Coronary artery (tissue), 2 donors: ENCODE measurements at places on chromosomes 5 and 9.
A peak's percentile ranks its signal among the peaks of the same experiment; 100 is the strongest.

DNA sequence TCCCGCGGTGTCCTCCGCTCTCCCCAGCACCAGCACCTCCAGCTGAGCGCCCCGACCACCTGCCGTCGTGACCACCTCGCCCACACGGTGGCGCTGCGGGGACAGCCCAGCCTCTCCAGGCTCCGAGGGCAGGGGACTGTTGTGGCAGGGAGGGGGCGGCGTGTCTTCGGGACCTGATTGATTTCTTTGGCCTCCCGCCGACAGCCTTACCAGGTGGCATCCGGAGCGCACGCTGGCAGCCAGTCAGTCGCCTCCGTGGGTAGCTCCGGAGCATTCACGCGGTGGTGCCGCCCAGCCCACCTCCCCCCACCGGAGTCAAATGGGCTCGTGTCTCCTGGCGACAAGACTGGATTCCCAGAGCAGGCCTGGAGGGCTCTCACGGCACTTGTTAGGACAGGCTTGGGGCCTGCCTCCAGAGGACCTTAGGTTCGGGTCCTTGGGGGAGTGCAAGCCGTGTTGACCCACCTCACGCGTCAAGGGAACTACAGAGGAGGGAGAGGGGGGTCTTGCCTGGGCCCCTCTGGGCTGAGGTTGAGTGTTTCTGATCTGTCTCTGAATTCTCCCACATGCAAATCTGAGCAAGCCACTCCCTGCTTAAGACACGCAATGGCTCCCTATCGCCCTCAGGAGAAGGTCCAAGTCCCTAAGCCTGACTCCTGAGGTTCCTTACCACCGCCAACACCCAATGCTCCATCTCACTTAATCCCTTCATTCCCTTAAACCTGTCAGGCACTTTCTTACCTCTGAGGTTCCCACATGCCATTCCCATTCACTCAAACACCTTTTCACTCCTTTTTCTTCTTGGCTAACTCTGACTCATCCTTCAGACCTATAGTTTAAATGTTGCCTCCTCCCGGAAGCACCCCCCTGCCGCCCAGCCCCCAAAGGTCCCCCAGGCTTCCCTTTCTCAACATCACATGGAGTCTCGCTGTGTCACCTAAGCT lies 51.2 kb upstream of the GGTA1 start:
- peak; percentile 85 for DNase-seq

- DNase-seq: no peak
Observed at GRCh38 chr5:43433382-43433781, 21.2 kb upstream of the CCL28 start.

- no peak for DNase-seq
Observed at GRCh38 chr9:33464045-33464636, 9.6 kb downstream of the NOL6 start.

DNA sequence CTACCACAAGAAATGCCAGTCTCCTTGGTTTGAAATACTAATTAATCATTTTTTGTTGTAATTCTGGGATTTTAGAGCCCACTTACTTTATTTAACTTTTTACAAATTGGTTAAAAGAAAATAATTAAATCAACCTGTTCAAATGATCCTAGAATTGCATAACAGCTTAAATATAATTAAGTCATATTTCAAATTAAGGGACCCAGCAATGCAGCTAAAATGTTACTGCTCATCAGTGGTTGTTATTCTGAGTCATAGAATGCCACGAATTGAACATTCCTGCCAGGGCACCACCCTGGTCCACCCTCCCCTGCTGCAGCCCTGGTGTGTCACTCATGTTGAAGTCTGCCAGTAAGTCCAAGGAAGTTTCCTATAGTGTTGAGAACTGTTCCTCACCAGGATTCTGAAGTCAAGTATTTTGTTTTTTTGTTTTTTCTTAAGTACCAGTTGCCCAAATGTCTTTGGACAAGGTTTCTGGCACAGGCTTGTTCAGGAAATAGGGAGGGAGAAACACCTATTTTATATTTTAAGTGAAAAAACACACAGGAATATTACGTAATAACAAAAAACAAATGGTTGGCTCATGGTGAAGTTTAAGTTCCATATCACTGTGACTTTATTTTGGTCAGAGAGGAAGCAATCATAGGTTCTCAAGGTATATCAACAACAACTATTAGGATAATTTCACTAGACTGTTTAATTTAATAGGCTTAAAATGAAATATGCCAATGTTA lies 4.3 kb upstream of the ITGA1 start:
- DNase-seq: peak; percentile 81

- DNase-seq: no peak
Observed at GRCh38 chr5:159489779-159490178, 159.5 kb upstream of the IL12B start.

DNA sequence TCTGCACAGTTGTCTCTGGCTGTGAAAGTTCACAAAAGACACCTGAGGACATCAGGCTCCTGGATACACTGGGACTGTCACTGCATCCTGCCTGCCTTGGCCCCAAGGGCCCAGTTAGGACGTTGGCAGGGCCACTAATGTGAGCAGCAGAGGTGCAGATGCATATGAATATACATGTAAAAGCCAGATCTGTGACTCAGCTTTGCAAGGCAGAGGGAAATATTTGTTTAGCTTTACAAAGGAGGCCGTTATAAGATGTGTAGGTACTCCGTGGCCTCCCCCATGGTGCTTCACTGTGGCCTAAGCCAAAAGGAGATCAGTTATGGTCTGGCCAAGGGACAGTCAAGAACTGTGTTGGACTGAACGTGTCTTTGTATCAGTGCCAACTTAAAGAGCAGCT lies 4.1 kb upstream of the C1QTNF3 start:
- no peak for DNase-seq

DNA sequence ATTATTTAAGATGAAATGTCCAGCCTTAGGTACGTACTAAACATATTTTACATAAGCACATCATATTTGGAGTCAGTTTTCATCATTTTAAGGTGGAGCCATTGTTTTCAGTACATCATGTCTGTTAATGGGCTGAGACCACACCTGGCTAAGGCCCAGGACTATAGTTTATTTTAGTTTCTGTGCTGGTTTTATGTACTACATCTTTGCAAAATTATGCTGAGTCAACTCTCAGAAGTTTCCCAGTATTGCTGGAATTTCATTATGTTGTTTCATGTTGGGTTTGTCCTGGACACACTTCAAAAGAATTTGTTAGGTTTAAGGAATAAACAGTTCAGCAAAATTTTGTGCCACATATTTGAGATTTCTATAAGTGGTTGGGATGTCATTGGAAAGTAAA lies 171.2 kb downstream of the CCDC171 start:
- no peak for DNase-seq

- DNase-seq: no peak
Observed at GRCh38 chr9:136110082-136111061, 8.3 kb downstream of the TMEM250 start.

GRCh38 chr5:153972240-153972639 lies 66.5 kb downstream of the FAM114A2 start:
- no peak for DNase-seq

DNA sequence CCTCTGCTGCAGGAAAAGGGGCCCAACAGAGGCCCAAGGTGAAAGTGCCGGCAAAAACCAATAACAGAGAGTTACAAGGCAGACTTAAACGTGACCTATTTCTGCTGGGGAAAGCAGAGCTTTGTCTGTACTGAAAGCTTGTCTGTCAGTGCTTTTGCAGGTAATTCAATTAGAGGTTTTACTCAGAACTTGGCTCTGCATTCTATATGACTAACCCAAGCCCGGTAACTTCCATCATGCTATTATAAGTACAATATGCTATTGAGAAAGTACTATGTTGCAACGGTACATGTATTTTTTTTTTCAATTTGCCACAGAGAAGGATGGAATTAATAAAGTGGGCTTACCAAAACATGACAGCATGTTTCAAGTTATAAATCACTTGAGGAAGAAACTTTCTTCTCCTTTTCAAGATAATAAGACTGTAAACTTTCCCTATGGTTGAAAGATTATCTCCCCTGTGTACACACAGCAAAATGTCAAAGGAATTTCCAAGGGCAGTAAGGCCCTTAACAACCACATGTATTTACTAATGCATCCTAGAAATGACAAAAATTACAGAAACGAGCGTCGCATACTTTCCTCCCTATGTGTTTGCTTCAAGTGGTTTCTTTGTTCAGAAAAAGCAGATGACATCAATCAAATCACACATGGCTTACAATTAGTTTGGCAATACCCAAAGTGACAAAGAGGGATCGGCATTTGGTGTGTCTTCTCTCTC lies 282.4 kb downstream of the EFNA5 start:
- no peak for DNase-seq

DNA sequence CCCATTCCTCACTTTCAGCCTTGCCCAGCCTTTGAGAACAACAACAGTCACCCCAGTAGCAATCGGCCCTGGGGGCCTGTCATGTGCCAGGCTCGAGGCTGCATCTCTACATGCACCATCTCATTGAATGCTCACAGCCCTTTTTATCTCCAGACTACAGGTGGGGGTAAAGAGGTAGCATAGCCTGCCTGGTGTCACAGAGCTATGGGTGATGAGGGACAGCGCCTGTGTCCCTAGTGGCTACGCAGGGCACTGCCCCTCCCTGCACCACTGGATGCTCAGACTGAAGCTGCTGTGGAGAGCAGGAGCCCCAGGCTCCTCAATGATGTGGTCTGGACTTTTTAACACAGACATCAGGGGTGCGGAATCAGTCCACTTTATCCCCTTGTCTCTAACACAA lies 2.8 kb downstream of the CAMK2A start:
- no peak for DNase-seq

GRCh38 chr9:128098297-128099230 lies 29.0 kb downstream of the PTGES2 start:
- peak; percentile 97 for DNase-seq

DNA sequence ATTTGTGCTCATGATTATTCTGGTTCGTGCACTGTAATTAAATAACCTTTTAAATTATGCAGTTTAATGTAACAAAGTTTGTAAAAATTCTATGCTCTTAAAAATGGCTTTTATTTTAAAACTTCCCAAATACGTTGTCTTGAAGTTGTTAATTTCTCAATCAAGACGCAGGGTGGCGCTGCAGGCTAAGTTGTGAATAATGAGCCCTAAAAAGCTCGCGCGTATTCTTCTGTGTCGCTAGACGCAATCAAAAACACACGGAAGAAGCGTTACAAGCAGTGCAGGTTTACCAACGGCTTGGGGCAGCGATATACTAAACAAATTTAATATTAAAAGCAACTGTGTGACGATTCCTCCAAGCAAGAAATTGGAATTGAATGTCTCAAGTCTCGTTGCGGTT lies at the start of gene PCDHB4:
TSS of gene PCDHB4 (plus strand) at position 256 of the 400 bp plus-strand sequence. CDS start 181 bp downstream, outside the sequence.
- no peak for DNase-seq

DNA sequence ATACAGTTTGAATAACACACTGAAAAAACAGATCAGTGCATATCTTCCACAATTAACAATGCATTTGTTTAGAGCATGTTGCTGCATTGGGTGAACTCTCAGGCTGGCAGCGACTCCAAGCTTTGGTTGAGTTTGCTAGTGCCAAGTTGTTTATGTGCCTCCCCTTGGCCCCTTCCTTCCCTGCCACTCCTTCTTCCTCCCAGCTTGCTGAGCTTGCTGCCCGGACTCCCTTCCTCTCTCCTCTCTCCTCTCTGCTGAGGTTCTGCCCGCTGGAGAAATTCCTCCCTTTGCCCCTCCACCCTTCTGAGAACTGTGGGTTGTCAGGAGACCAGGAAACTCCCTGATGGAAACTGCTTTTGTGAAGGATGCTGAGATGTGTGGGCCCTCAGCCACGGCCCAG lies 247.3 kb downstream of the PDZD2 start:
- DNase-seq: no peak

GRCh38 chr5:172177176-172177575 lies 10.8 kb downstream of the STK10 start:
- no peak for DNase-seq

DNA sequence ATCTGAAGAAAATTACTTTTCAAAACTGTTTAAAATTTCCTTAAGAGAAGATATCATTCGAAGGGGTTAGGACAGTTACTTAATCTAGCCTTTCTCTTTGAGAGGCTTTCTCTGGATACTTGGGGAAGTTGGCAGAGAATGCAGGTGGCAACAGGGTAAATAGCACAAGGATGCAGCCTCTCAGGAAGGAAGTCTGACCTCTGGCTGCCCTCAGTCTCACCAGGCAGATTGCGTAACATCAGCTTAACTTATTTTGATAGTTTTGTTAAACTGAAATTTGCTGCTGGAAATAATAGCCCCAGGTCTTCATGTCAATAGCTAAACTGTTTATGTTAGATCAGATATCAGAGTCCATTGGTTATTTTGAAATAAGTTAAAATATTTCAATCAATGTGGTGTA lies 20.4 kb downstream of the CCDC192 start:
- DNase-seq: no peak

- no peak for DNase-seq
Observed at GRCh38 chr9:95822583-95823431, 52.7 kb upstream of the ERCC6L2 start.

- no peak for DNase-seq
Observed at GRCh38 chr5:65262649-65263059, 219.1 kb downstream of the ADAMTS6 start.

- no peak for DNase-seq
Observed at GRCh38 chr9:79286992-79287707, 284.6 kb upstream of the TLE4 start.

GRCh38 chr5:157554179-157555036 lies 21.2 kb downstream of the ADAM19 start:
- peak; percentile 68 for DNase-seq

DNA sequence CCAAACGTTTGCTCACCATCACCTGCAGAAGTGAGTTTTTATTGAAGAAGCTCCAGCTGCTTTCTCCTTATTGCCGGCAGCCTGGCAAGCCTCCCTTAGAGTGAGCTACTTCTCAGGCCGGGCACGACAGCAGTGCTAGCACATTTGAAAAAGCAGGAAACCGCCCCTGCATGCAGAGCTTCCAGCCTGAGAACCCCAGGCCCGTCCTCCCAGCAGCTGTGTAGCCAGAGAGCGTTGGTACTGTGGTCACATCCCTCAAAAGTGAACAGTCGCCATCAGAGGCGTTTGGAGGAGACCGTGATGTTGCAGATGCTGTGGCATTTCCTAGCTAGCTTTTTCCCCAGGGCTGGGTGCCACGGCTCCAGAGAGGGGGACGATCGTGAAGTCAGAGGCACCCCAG lies 23.5 kb downstream of the SLC25A25 start:
- DNase-seq: peak; percentile 69

DNA sequence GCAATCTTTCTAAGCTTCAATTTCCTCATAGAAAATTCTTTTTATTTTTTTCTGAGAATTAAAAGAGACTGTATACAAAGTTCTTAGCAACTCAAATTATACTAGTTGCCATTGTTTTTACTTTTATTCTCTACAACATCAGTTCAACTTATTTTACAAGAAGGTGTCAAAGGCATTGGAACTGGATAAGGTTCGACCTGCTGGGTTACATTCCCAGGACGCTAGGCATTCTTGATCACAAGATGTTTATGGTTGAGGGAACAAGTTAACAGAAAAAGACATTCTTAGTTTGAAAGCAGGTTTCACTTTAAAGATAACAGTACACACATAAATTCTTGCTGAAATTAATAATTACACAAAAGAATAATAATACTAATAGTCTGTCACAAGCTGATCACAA lies 163.5 kb upstream of the SNX2 start:
- DNase-seq: no peak

DNA sequence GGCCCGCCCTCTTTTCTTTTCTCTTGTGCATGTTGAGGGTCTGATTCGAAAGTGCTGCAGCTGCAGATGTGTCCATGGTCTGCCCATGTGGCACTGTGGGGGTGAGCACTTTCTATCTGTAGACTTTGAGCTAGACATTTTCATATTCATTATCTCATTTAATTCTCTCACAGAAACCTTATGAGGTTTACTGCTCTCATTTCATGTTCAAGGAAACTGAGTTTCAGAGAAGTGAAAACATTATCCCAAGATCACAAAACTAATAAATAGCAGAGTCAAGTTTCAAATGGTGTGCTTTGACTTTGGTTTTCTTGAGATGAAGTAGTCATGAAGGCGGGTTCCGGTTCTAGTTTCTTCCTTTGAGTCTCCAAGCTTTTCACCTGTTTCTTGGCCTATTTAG lies 536.5 kb upstream of the ZNF462 start:
- DNase-seq: no peak
